AG04450 (cell line): ENCODE measurements at places on chromosomes 4 and X. TPM values are rescaled to one million over a fixed set of nuclear protein-coding genes. Genes with fewer than 3 reads are reported as not detected.
A peak's percentile ranks its signal among the peaks of the same experiment; 100 is the strongest.

DNA sequence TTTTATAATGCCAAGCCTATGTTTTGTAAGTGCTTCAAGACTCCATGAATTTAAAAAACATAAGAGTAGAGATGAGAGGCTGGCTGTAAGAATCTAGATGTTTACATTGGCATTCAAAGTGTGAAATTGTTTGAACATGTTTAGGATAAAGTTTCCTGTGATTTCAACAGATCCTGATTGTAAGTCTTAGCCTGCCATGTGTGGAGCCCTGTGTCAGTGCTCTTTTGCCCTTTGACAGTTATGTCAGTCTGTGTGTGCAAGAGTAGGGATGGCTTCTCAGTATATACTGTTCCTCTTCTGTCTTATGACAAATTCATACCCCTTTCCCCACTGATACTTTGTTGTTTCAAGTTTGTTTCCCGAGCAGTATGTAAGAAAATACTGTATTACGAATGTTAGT is 68.2 kb downstream of the USP9X start:
- DNase-seq = no peak

DNA sequence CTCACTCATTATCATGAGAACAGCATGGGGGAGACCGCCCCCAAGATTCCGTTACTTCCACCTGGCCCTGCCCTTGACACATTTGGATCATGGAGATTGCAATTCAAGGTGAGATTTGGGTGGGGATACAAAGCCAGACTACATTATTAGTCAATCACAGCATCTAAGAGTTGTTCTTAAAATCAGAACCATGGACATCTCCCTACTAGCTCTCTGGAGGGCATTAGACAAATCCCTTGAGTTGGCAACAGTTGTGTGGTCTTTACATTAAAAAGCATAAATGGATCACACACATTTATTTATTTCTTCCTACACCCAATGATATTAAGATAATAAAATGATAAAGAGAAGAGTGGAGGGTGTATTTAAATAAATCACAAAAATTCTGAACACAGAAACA is 262.8 kb upstream of the VCX start:
- DNase-seq = no peak

DNA sequence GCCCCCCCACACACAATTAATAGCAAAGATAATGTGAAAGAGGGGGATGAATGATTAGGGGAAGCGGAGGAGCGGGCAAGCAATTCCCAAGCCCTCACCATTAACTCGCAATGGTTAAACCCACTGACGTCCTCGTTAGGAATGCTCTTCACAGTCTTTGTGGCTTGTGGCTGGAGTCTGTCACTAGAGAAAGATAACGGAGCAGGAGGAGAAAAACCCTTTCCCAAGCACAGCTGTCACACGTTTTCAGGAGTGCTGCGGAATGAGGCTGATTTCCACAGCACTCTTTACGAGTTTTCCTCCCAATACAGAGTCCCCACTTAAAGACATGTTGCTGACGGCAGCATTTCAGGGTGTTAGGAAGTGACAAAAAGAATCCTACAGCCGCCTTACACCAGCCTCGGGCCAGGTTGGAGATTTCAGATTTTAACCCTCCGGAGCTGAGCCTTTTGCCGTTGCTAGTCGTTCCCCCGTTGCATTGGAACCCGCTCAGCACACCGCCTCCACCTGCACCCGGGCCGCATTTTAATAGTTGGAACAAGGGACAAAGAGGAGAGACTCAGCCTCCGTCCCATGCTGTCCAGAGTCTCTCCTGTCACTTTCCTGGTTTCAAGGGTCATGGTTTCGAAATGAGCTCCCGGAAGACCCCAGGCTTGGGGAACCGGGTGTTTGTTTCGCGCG is 92.2 kb downstream of the GEMIN8 start:
- DNase-seq = no peak

GRCh38 chr4:26055855-26056254 is 141.8 kb downstream of the SMIM20 start:
- DNase-seq = no peak

DNA sequence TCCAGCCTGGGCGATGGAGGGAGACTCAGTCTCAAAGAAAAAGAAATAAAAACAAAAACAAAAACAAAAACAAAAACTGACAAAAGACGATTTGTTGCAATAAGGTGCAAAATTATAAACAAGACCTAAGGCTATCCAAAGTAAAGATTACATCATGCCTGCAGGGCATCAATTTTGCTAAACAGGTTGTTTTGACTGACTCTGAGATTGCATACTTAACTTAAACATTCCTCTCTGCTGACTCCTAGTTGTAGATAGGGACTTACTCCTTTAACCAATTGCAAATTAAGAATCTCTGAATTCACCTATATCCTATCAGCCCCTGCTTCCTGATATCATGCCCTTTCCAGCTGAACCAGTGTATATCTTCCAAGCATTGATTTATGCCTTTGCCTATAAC is 2687.3 kb downstream of the PCDH7 start:
- no peak for DNase-seq

DNA sequence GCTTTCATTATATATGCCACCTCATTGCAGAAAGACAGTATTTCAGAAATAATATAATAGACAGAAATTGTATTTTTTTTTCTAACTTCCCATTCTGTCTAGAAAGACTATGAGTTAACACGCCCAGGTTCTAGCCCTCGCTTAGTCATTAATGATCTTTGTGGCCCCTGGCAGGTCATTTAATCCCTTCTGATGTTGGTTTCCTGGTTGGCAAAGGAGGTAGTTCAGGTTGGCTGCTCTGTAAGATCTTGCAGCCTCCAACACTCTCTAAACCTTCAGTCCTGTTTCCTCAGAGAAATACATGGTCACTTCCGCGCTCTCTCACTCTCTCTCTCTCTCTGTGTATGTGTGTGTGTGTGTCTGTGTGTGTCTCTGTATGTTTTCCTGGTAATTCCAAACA is 156.3 kb upstream of the NOCT start:
- no peak for DNase-seq

GRCh38 chr4:112910109-112910736 is 139.2 kb upstream of the ANK2 start:
- DNase-seq = no peak

DNA sequence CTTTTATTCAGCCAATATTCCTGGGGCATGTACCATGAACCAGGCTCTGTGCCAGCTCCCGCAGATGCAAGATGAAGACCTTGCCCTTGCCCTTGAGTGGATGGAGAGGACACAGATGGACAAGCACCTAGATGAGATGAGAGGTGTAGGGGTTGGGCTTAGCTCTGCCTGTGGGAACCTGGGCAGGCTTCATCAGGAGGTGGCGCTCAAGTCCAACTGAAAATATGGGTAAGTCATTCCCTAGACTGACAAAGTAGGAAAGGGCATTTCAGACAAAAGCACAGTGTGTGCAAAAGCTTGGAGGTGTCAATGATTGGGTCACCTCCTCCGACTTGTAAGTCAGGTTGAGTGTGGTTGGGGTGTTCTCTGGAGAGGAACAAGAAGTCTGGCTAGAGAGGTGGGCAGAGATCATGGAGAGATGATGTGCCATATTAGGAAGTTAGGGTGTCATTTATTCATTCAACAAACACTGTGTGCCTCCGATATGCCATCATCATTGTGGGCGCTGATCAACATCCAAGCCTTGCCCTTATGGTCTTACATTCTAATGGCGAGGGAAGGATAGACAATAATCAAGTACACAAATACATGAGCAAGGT is 64.6 kb downstream of the ANAPC4 start:
- peak; percentile 7 for DNase-seq

Gene CRLF2
- polyA plus RNA-seq = not detected in 2 replicates

Gene TMEM33
- polyA plus RNA-seq = 46.2 and 53.6 TPM in 2 replicates

Gene EIF2S3
- polyA plus RNA-seq = 117 and 139 TPM in 2 replicates

Gene EIF4E
- polyA plus RNA-seq = 72.4 and 94.7 TPM in 2 replicates

Gene STPG2
- polyA plus RNA-seq = not detected in 2 replicates
